ENCODE measurements at places on chromosomes 2 and 18.
A peak's percentile ranks its signal among the peaks of the same experiment; 100 is the strongest.

DNA sequence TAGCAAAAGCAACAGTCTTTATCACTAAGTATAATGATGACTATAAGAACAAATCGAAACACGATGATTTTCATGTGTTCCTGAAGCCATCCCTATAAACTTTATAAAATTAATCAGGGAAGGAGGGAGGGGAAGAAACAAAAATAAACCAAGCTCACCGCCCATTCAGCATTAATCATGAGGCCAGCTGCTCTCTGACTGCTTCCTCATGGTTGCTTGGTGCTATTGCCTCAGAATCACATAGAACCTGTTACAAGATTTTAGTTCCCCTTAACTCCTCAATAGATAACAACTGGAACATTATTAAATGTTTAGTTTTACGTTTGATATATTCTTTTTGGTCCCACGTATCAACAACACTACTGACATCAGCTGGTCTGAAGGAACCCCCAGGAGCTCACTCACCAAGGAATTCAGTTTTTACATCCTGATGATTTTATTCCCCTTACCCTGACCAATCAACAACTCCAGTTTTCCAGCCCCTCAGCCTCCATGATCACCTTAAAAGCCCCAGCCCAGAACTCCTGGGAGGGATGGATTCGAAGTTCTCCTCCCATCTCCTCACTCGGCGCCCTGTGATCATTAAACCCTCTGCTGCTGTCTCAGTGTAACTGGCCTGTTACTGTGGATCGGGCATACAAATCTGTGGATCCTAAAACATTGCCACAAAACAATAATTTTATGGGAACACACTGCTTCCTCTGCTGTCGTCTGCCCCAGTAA lies 10.6 kb upstream of the HNRNPLL start:
- DNase-seq: peak; percentile 77

GRCh38 chr2:10883801-10884478 lies 27.8 kb upstream of the KCNF1 start:
- no peak for DNase-seq

DNA sequence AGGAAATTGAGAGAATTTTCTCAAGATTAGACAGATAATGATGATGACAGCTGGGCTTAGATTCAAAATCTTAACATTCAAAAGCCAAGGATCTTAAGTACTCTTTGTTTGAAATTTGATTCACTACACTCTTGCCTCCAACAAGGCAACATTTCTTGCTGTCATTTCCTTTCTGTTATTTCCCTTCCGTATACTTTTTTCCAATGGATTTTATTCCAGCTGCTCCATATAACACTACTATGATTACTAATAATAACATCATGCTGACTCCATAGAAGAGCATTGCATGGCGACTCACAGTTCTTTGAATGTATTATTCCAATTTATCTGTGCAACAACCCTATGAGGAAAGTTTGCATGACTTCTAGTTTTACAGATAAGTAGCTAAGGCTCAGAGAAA lies 33.9 kb upstream of the CCDC102B start:
- no peak for DNase-seq

- no peak for DNase-seq
Observed at GRCh38 chr2:16649353-16650286, 16.0 kb downstream of the CYRIA start.

DNA sequence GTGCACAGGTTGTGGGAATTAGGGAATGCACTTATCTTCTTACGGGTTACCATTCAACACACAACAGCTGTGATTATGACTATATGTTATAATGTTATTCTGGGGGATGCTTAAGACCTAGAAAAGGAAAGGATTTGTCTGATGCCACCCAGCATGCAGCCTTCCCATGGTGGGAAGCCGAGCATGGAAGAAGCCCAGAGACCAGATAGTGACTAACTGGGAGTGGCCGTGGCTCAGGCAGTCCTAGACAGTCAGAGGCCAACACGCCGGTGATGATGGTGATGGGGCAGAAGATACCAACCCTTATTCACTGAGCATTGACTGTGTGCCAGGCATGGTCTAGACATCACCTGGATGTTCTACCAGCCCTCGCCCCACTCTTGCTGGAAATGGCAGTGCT lies 35.9 kb downstream of the CYRIA start:
- DNase-seq: no peak

DNA sequence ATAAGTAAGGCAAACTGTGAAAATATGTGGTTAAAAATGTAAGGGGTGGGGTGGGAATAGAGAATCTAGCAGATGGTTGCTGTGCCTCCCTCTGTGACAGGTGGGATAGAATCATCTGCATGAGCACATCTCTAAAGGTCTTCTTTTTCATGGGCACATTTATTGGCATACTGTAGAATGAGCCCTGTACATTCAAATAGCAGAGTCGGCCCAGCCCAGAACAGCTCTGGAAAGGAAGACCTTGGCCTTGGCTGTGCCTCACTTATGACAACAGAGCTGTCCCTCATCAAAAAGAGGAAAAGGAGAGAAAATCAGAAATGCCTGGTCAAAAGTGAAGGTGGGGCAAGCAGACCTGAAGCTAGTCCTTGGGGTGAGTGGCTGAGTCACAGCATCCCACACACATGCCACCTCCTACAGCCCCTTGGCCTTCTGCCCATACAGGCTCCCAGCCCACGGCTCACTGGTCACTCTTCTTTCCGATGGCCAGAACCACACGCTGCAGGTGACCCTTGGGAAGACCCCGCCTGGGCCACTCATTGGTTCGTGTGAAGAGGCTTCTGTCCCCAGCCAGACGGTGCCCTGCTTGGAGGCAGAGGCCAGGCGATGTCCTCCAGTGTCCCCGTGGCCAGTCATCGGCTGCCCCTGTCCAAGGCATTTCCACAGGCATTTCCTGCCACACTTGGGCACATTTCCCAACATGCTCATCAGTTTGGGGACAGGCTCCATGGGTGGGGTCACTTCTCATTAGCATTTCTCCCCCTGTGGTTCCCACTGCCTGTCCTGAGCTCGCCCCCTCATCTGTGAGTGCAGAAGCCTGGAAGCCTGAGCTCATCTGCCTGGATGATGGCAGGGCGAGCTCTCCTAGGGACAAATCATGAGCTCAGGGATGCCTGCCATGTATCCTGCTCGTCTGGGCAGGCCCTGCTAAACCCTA lies 113.6 kb downstream of the MCFD2 start:
- DNase-seq: no peak

DNA sequence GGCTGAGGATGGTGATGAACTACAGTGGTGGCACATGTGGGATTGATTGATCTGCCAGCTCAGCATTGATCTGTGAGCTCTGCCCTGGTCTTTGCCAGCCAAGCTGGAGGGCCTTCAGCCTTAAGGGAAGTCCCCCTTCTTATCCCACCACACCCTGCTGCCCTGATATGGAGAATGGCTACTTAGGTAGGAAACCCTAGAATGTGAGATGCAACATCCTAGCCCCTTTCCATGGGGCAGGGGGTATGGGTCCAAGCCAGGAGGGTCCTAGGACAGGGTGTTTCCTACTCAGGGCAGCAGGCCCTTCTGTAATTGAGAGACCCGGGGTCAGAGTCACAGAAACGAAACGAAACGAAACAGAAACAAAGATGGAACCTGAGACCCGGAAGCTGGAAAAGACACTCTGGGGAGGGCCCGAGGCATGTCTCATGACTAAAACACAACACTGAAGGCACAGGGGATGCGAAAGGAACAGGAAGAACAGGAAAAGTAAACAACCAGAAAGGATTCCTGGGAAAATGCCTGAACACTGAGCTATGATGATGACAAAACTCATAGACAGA lies 16.9 kb upstream of the SULT1C2 start:
- no peak for DNase-seq

- DNase-seq: peak; percentile 56
Observed at GRCh38 chr2:126736133-126736874, 80.3 kb downstream of the GYPC start.

DNA sequence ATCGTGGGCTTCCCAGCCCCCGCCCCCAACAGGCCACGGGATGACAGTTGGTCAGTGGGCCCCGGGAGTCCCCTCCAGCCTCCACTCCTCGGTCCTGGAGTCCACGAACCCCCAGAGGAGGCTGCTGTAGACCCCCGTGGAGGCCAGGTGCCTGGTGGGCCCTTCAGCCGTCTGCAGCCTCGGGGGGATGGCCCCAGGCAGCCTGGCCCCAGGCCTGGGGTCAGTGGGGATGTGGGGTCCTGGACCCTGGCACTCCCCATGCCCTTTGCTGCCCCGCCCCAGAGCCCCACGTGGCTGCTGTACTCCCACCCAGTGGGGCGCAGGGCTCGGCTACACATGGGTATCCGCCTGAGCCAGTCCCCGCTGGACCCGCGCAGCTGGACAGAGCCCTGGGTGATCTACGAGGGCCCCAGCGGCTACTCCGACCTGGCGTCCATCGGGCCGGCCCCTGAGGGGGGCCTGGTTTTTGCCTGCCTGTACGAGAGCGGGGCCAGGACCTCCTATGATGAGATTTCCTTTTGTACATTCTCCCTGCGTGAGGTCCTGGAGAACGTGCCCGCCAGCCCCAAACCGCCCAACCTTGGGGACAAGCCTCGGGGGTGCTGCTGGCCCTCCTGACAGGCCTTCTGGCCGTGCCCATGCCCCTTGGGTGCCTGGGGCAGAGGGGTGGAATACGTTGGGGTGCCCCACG lies 7.6 kb downstream of the NEU4 start:
- no peak for DNase-seq

DNA sequence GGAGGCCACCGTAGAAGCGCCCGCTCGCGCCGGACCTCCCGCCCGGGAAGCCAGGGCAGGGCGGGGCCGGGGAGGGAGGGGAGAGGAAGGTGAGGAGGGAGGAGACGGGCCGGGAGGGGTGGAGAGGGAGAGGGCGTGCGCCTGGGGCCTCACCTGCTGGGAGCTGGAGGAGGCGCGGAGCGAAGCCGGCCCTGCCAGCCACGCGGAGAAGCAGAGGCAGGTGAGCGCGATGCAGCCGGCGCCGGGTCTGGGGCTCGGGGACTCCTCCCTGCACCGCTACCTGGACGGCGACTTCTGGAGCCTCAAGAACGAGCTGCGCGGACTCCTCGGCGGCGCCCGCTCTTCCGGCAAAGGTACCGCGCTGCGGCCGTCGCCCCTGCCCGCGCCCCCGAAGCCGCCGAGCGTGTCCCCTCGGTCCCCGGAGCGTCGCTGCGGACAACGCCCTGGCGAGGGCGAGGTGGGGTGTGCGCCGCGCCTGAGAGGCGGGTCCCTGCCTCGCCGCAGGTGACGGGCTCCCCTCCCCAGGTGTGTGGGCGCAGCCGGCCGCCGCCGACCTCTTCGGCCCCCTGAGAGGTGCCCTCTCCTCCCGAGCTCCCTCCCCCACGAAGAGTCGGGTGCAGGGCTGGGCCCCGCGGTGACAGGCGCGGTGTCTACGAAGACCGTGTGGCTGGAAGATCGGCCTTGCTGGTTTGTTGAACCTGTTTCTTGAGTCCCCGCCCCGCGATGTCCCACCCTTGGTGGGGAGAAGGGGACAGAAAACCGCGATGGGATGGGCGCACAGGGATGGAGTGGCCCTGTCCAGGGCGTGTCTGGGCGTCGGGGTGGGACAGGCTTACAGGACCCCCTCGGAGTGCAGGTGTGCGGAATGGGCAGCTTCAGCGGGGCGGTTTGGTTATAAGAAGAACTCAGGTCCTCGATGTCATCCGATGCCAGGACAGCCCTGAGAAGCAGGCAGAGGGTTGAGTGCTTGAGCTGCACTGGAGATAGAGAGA lies at the start of gene ACOXL:
Gene ACOXL, plus strand, starts transcription at position 152 of the 992 bp plus-strand sequence. CDS start 35,817 bp downstream, outside the sequence.
- no peak for DNase-seq
